RPMI8226 (cell line): ENCODE measurements at places on chromosomes 3 and 15.
A peak's percentile ranks its signal among the peaks of the same experiment; 100 is the strongest.

GRCh38 chr3:22612927-22613326 lies 590.2 kb upstream of the UBE2E2 start:
- no peak for DNase-seq

DNA sequence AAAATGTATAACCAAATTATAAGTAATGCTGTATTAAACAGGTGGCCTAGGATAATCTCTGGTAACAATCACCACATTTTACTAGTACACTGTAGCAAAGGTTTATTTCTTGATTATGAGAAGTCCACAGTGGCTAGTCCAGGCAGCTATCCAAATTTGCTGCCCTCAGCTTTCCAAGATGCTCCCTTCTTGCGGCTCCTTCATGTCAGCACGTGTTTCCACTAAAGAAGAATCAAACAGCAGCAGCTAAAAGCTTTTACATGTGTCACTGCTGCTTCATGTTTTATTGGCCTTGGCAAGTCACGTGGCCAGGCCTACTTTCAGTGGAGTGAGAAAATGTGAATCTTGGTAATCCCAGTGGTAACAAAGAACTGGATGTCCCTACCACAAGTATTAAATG lies 5.6 kb upstream of the RBMS3 start:
- DNase-seq = peak; percentile 10

DNA sequence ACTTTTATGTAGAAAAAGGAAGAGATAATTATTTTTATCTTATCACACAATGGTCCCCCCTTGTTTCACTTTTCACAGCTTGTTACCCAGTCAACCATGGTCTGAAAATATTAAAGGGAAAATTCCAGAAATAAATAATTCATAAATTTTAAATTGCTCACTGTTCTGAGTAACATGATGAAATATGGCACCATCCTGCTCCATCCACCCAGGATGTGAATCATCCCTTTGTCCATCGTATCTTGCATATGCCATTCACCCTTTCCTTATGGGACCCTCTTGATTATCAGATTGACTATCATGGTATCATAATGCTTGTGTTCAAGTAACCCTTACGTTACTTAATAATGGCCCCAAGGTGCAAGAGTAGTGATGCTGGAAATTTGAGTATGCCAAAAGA lies 43.7 kb downstream of the ANKRD28 start:
- DNase-seq = no peak

DNA sequence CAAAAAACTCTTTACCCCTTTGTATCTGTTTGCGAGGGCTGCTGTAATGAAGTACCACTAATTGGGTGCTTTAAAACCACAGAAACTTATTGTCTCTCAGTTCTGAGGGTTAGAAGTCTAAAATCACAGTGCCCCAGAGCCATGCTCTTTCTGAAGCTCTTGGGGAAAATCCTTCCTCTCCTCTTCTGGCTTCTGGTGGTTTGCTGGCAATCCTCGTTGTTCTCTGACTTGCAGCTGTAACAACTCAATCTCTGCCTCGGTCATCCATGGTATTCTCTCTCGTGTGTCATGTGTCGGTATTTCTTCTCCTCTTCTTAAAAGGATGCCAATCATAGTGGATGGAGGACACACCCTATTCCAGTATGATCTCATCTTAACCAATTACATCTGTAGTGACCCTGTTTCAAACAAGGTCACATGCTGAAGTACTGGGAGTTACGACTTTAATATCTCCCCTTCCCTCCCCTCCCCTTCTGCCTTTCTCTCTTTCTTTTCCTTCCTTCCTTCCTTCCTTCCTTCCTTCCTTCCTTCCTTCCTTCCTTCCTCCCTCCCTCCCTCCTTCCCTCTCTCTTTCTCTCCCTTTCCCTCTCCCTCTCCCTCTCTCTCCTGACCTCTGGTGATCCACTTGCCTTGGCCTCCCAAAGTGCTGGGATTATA lies 6.5 kb upstream of the ARL8B start:
- DNase-seq = no peak

- no peak for DNase-seq
Measured at GRCh38 chr3:124845406-124845805, 41.8 kb downstream of the ITGB5 start.

DNA sequence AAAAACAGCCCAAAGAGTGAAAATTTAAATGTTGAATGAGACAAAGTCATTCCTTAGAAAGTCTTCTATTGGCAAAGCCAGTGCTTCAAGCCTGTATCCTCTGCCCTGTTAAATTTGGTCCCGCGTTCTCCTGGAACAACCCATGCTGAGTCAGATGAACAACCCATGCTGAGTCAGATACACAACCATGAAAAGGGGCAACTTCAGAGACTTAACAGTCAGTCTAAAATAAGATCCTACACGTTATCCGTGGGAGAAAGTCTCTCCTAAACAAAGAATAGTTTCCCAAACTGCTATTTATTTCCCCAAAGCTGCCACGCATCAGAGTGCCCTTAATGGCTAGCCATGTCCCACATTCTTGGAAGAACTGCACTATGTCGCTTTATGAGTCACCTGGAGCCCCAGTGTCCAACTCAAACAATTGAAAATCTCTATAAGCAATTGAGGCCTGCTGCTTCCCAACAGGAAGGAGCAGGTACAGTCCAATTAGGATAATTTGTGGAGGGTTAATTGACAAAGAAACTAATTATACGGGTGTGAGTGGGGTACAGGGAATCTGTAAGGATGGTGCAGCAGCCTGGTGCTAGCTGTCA lies 66.1 kb downstream of the WHAMM start:
- DNase-seq = no peak
